ENCODE measurements at places on chromosomes 7 and 10. TPM values are rescaled to one million over a fixed set of nuclear protein-coding genes. Genes with fewer than 3 reads are reported as not detected.

Gene ANKRD22
- 0.40 TPM for total RNA-seq

Gene SMARCD3
- 8.1 TPM for total RNA-seq

Gene LRRD1
- not detected for total RNA-seq

Gene WNT8B
- total RNA-seq = not detected

Gene UCN3
- not detected for total RNA-seq

Gene ATOH7
- total RNA-seq = 0.08 TPM

Gene SUN3
- total RNA-seq = not detected

Gene DENND2A
- total RNA-seq = 0.64 TPM

Gene R3HCC1L
- 13.7 TPM for total RNA-seq

Gene MMD2
- total RNA-seq = not detected

Gene FAM237B
- 0.10 TPM for total RNA-seq

Gene CNTNAP2
- 0.02 TPM for total RNA-seq

Gene ABCC2
- total RNA-seq = 103 TPM

Gene TMUB1
- total RNA-seq = 58.8 TPM

Gene ZDHHC16
- total RNA-seq = 52.0 TPM

Gene GIMAP2
- not detected for total RNA-seq

Gene LDB3
- 0.16 TPM for total RNA-seq

Gene SLC26A3
- total RNA-seq = not detected

Gene TRPV5
- not detected for total RNA-seq

Gene UTF1
- total RNA-seq = not detected

Gene TUBB8
- 0.05 TPM for total RNA-seq

Gene ZNF736
- total RNA-seq = not detected
